ENCODE measurements at places on chromosomes 13 and 19. TPM values are rescaled to one million over a fixed set of nuclear protein-coding genes. Genes with fewer than 3 reads are reported as not detected.

Gene PRR22
- not detected for total RNA-seq

Gene DHDH
- not detected for total RNA-seq

Gene ZNF726
- total RNA-seq: 5.9 TPM

Gene THSD1
- total RNA-seq: 1.2 TPM

Gene PTH2
- total RNA-seq: not detected
